ENCODE measurements at places on chromosomes 2 and 18.

- no peak for DNase-seq
These were observed 124.8 kb downstream of the TTC32 start for GRCh38 chr2:19776941-19777514.

- no peak for DNase-seq
These were observed 122.0 kb downstream of the CCDC102B start for GRCh38 chr18:68919900-68920299.

- no peak for DNase-seq
These were observed 116.0 kb downstream of the CDC42EP3 start for GRCh38 chr2:37555457-37555856.

DNA sequence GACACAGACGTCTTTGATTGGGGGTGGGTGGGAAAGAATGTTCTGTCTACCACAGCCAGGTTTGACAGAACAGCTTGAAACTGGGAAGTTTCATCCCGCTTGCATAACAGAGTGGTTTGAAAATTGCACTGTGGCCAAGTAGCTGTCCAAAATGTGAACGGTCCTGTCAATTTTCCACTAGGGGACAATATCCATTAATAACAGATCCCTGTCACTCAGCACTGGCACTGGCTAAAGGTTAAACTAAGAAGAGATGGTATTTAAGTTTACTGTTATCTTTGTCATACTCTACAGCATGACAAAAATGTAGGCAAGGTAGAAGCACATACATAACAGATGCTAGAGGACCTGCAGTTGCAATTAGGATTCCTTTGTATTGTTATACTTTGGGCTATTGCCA lies 55.6 kb upstream of the ACMSD start:
- DNase-seq = no peak
